ENCODE measurements at places on chromosomes 11 and 22. TPM values are rescaled to one million over a fixed set of nuclear protein-coding genes. Genes with fewer than 3 reads are reported as not detected.

HPX gene
- total RNA-seq: 0.30 TPM

PPP2R5B gene
- 21.0 TPM for total RNA-seq

ACTN3 gene
- 0.09 TPM for total RNA-seq

HTR3A gene
- total RNA-seq: not detected

EEF1G gene
- 1,165 TPM for total RNA-seq

MUC2 gene
- not detected for total RNA-seq

MS4A4E gene
- total RNA-seq: not detected

PHOX2A gene
- total RNA-seq: not detected

OR52I1 gene
- total RNA-seq: not detected

C1QTNF4 gene
- total RNA-seq: 0.05 TPM

ANO9 gene
- total RNA-seq: not detected

BTBD10 gene
- 97.7 TPM for total RNA-seq

CFAP300 gene
- 5.3 TPM for total RNA-seq

SCARF2 gene
- 72.7 TPM for total RNA-seq
